Ascending aorta (tissue), 2 donors: ENCODE measurements at places on chromosomes 2 and 18.

GRCh38 chr18:69261406-69261805 is 139.3 kb upstream of the DOK6 start:
- no peak for DNase-seq

DNA sequence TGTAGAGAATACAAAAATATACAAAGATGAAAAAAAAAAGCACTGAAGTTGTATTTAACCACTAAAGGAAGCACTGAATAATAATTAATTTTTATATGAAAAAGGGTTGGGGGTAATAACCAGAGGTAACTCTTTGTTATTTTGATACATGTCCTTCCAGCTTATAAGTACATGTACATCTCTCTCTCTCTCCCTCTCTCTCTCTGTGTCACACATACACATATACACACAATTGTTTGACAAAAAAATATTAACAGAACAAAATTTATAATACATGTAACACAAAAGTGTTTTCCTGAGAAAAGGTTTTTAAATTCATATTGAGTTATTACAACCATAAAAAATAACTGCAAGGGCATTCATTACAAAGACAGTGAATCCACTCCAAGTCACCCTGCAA is 4.6 kb downstream of the WIPF1 start:
- no peak for DNase-seq

- no peak for DNase-seq
Measured at GRCh38 chr2:126784621-126785020, 114.1 kb upstream of the TEX51 start.

DNA sequence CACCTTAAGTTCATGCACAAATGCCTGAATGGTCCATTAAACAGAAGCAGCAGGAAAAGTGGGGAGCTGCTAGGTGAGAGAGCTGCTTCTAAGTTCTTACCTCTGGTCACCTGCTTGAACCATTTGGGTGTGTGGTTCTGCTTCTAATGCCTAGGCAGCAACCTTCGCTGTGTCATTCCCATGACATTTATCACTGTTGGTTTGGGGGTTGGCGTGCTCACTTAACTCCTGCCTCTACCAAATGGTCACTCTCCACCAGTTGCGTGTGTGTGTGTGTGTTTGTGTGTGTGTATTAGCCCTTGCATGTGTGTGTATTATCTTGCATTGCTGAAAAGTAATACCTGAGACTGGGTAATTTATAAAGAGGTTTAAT is 56.2 kb downstream of the NCAPH start:
- DNase-seq: no peak

DNA sequence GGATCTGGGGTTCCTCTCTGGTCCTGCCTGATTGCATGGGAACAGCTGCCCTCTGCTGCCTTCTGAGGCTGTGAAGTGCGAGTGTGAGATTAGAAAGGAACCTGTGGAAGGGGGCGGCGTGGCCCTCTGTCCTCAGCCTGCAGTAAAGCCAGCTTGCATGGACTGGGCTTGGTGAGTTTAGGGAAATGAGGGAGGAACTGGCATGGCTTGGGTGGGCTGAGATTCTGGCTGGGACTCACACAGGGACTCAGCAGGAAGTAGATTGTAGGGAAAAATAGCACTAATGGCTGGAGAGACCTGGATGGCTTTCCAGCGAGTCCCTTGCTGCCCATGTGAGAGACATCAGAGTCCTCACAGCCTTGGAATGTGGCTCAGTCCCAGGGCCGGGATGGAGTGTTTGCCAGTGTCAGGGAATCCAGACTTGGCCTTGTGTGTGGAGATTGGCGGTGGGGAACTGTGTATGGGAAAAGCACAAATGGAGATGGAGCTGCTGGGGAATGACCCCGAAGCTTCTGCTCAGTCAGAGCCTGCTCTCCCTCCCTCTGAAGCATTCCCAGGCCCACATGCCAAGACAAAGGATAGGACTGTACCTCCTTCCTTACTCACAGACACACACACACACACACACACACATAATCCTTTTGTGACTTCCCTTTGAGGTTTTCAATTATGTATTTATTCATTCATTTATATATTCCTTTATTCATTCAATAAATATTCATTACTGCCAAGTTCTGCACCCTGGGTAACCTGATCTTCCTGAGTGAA is 115.4 kb downstream of the ACAA2 start:
- DNase-seq: no peak

DNA sequence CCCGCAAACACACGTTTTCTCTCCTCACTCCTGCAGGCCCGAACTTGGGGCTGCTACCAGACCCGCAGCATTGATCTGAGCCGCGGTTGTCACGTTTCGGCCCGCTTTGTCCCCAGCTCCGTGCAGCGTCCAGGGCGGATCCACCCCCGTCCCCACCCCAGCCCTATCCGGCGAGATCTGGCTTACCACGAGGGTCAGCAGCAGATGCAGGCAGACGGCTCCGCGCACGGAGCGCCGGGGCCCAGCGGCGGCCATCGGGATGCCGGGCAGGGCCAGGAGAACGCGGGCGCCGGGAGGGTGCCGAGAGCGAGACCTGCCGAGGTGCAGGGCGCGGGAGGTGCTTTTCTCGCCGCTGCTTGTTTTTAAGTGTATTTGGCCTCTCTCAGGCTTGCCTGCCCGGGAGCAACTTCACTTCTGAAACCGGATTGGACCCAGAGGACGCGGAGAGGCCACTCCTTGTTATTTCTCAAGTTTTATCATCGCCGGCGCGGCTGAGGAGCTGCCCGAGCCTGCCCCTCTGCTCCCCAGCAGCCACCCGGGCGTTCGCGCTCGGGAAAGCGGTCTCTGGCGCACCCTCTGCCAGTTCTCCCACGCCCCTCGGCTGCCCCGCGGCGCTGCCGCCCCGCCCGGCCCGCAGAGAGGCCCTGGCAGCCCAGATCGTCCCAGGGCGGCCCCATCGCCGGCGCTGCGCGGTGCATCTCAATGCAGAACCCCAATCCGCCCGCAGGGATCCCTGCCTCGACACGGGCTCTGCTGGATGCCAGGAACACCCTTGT is at the start of gene DSC3:
DSC3 (minus strand) TSS at position 337 of the 776 bp plus-strand sequence; CDS start at position 255, 82 bp downstream.
- DNase-seq: no peak

- no peak for DNase-seq
Measured at GRCh38 chr18:68948622-68949021, 150.7 kb downstream of the CCDC102B start.

DNA sequence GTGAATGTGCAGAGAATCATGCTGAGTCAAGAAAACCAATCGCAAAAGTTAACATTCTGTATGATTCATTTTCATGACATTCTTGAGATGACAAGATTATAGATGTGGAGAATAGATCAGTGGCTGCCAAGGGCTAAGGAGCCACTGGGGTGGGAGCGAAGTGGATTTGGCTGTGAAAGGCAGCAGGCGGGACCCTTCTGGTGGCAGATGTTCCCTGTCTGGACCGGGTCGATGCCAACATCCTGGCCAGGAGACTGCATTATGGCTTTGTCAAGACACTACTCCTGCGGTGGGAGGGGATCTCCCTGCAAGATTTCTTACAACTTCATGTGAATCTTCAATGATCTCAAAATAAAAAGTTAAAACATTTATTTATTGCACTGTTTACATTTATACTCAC is 427.9 kb downstream of the GALR1 start:
- no peak for DNase-seq

DNA sequence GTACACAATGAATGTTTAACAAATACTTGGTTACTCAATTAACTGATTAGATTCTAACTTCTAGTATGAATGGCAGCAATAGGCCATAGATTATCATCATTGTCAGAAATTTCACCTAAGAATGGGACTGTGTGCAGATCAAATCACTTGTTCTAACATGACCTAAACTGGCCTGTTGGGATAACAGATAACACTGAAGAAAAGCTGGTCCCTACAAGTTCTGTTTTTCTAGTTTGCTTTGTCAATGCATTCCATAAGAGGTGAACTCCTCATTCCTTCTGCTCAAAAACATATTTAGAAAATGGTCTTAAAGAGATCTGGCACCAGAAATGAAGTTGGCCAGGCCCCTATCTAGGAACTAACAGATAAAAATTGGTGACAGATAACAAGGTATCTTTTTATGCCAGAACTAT is 175.4 kb downstream of the THADA start:
- DNase-seq: no peak

DNA sequence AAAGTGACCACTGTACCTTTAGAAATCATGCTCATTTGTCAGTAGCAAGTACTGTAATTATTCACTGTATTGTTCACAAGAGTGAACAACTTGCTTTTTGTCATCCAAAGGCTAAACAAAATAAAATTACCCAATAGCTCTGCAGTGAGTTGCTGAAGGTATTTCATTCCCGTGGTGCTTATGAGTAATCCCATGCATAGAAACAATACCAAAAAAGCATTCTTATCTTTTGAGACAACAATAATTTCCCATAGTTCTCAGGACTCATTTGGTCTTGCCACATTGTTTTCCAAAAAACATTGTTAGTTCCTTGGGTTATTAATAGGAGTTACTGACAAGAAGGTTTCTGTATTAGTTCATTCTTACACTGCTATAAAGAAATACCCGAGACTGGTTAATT is 503.2 kb upstream of the FAM98A start:
- no peak for DNase-seq

DNA sequence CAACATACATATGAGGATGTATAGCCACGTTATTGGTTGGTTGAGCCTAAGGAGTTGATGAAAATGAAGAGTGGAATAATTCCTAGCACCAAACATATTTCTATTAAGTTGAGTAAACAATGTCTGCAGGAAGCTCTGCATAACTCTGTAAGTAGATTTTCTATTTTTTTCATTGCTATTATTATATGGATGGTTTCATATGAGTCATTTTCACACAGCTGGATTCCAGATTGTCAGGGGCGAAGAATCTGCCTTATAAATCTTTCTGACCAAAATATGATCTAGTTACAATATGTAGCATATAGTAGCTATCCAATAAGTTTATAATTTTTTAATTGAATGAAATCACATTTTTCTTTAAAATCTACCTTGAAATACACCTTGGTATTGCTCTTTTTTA is 468.0 kb upstream of the PKDCC start:
- DNase-seq: no peak

- DNase-seq: no peak
Measured at GRCh38 chr2:197045115-197045514, 118.6 kb upstream of the PGAP1 start.

GRCh38 chr2:3386448-3386958 is 7.0 kb downstream of the TRAPPC12 start:
- no peak for DNase-seq

DNA sequence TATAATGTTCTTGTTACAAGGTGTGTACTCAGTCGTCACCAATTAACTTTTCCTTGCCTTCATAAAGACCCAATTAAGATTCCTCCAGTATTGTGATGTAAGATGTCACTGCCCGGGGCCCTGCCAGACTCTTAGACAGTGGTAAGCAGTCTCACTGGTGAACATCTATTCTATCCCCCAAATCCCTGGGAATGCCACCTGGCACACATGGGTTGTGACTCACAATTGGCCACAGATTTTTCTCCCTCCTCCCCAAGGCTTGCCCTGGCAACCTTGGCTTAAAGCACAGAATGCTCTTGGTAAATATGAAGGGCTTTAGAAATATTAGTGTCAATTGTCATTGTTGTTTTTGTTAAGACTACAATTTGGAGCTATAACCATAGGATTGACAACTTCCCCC is 287.9 kb downstream of the ETAA1 start:
- no peak for DNase-seq

DNA sequence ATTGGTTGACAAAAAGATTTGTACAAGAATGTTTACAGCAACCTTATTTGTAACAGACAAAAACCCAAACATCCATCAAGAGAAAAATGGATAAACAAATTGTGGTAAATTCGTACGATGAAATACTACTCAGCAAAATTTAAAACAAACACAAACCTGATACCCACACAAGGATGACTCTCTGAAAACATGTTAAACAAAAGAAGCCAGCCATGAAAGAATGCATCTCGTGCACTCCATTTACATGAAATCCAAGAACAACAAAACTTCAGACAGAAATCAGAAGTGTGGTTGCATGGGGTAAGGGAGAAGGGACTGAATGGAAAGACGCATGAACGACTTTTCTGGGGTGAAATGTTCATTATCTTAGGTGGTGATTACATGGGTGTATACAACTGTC is 93.4 kb downstream of the SLC25A12 start:
- no peak for DNase-seq

DNA sequence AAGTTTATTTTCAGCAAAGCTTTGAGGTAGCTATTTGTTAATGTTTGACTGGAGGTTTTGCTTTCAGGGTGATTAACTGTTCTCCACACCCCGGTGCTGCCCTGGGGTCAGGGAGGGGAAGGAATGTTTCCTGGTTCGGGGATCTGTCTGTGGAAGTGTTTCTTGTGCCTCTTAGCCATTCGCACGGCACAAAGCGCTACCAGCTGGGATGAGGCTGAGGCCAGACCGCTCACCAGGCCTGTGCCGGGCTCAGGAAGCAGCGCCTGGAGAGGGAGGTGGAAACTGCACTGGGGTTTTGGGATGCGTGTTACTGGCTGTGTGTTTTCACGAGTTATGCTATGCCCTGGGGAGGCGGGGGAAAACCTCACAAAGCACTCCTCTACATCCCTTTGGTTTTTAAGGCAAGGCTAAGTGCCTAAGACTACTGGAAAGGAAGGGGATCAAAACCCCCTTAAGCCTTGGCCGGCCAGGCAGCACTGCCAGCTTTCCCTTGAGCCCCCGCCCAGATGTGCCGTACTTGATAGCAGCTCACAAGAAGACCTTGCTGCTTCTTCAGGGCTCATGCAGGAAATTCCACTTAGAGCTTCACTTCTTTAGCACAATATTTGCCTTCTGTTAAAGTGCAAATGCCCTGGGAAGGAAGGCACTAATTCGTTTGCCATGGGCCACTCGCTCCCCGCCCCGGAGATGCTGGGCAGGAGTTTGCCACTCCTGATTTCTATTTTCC is 65.7 kb upstream of the CNGA3 start:
- DNase-seq: no peak

DNA sequence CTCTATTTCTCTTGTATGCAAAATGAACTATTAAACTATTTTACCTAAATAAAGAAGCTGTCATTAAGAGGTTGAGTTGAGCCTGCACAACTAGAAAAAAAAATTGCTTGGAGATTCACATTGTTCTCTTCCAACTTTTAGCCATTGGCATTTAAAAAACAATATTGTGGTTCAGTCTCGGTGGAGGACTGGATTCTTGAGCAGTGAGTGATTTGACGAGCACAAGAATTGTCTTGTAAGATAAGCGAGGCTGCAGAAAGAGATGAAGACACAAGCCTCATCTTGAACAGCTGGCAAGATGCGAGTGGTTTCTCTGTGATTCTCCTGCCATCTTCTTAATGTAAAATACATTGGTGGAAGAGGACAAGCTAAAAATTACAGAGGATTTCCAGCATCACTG is 67.0 kb downstream of the GALR1 start:
- DNase-seq: no peak
